Stimulated activated CD4-positive, alpha-beta T cell treated with anti-CD3 and anti-CD28 coated beads, Interleukin-2, amount 100 ng/mL, for 4 hours (primary cell): ENCODE measurements at places on chromosomes 16 and 17.

GRCh38 chr16:15482068-15482747 lies 47.8 kb downstream of the BMERB1 start:
- peak; percentile 47 for DNase-seq

GRCh38 chr17:65985571-65985970 lies 206.4 kb downstream of the CEP112 start:
- DNase-seq, result no peak

DNA sequence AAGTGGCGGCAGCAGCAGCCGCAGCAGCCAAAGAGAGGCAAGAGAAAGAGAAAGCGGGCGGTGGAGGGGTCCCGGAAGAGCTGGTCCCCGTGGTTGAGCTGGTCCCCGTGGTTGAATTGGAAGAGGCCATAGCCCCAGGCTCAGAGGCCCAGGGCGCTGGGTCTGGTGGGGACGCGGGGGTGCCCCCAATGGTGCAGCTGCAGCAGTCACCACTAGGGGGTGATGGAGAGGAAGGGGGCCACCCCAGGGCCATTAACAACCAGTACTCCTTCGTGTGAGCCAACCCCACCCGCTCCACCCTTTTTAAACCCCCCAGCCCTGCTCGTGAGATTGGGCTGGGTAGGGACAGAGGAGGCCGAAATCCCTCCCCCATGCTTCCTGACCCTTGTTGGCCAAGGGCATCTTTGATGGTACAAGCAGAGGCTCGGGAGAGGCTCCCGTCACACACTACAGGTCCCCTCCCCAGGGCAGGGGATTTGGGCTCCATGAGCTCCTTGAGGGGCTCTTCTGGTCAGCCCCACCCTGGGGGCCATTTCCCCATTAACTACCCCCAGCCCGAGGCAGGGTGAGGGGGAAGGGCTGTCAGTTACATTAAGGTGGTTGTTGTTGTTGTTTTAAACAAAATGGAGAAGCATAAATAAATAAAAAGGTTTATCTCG lies 4.6 kb upstream of the ATP2A1 start:
- DNase-seq, result peak; percentile 24

- no peak for DNase-seq
Measured at GRCh38 chr16:3121851-3122467, 9.6 kb downstream of the ZNF205 start.

DNA sequence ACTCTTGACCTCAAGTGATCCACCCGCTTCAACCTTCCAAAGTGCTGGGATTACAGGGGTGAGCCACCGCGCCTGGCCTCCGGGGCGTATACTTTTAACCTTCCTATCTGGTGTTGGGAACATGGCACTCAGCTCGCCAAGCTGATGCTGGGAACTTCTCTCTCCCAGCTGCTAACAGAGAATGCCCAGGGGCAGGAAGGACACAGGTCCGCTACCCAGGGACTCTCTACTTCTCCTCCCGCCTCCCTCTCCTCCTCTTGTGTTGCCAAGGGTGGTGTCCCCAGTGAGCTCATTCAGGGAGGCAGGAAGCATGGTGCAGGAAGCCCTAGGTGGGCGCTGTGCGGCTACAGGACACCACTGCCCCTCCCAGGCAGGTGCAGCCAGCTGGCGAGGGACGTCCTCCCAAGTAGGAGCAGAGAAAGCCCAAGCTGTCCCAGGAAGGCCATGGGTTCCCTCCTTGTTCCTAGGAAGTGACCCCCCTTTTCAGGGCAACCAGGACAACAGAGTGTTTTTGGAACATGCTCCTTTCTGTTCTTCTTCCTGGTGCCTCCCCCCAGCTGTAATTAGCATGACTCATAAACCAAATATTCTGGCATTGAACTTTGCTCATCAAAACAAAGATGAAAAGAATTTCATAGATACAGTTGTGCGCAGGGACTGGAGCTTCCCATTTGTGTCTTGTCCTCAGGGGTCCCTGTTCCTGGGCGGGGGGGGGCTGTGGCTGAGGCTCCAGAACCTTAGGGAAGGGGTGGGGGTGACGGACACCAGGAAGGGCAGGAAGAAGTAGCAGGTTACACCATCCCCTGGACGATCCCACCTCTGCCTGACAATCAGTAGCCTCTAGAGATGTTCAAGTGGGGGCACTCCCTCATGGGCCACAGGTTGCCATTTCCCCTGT lies 2.7 kb downstream of the C1QTNF1 start:
- DNase-seq, result no peak

DNA sequence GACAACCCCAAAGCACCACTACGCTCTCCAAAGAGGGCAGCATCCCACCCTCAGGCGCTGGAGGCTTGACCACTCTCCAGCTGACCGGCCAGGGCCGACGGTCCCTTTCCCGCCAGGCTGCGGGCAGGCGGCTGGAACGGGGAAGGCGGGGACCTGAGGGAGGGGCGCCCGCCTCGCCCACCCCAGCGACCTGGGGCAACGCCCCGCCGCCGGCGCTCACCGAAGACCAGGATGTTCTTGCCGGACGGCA lies 431 bp downstream of the DYNC1LI2 start:
- DNase-seq, result no peak

GRCh38 chr16:55754056-55754455 lies 78.8 kb downstream of the CES1 start:
- no peak for DNase-seq

GRCh38 chr16:47519546-47519945 lies 58.4 kb downstream of the PHKB start:
- DNase-seq, result no peak

DNA sequence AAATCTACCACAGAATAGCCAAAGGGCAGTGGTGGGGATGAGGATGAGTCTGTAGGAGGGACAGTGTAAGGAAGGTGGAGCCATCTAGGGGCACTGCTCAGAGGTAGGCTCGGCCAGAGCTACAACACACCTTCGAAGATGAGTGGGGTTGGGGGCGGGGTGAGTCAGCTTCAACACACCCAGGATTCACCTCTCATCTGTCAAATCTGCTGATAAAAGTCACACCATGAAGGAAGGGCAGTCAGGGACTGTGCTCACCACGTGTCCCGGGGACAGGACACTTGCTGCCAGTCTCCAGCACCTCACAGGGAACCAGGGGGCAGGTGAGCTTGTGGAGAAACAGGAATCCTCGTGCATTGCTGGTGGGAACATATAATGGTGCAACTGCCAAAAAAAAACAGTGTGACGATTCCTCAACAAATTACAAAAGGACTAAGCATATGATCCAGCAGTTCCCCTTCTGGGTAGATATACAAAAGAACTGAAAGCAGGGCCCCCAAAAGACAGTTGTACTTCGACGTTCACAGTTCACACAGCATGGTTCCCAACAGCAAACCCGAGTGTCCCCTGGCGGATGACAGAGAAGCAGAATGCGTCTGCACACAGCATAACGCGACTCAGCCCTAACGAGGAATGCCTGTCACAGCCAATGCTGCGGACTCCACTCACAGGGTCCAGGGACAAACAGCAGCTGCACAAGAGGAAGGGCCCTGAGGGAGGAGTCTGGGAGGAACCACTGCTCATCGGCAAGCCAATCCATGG lies 133.1 kb downstream of the ANKRD11 start:
- DNase-seq, result peak; percentile 67
